ENCODE measurements at places on chromosomes 12 and 14.

GRCh38 chr14:49506650-49507049, 79.5 kb downstream of the RPS29 start:
- no peak for DNase-seq

- no peak for DNase-seq
Observed at GRCh38 chr14:22159957-22160356, 429.1 kb downstream of the DAD1 start.

DNA sequence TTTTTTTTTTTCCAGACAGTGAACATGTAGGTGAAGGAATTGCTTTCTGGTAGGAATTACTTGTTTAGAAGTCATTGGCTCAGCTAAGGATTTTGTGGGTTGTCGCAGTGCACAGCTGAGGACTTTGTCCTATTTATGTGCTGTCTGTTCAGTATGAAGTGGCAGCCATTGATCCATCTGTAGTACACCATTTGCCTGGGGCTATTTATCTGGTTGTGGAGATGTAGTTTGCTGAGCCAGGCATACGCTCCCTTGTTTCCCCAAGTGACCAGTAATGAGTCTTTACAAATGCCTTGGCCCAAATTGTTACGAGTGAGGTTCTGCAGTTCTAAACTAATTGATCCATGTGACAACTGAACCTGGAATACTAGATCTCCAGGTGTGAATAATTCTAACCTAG, 140.1 kb downstream of the NRXN3 start:
- DNase-seq, result no peak

DNA sequence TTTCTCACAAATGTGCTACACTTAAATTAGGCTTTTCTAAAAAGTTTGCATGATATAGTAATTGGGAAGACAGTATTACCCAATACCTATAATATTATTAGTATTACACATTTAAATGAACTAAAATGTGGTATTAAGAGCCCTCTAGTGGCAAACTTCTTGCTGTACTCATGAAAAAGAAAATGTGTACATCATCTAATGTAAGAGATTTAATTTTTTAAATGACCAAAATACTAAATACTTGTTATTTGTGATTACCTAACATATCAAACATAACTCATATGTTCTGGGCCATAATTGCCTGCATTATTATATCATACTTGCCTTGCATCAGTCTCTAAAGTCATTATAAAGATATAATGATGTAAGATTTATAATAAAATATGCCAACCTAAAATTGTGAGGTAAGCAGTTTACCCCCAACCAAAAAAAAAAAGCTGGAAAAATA, 64.2 kb downstream of the DNAI7 start:
- no peak for DNase-seq

- no peak for DNase-seq
Observed at GRCh38 chr12:66823857-66824570, 145.1 kb upstream of the GRIP1 start.

DNA sequence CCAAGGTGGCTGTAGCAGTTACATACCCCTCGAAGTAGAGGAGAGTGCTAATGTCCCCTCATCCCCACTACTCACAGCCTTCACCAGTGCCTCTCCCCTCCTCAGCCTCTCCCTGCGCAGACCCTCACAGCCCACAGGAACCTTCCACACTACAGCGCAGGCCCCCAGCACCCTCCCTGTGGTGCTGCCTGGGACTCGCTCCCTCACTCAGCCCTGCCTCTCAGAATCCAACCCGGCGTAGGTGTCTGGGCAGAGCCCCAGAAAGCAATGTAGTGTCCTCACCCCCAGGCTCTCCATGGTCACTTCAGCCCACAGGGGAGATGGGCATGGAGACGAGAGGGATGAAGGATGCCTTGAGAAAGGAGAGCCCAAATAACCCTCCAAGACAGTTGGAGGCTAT, 10.9 kb upstream of the ZNF740 start:
- DNase-seq, result no peak

GRCh38 chr12:3152011-3152511, 74.9 kb downstream of the TSPAN9 start:
- DNase-seq, result no peak
